ENCODE measurements at places on chromosomes 6 and 20.
A peak's percentile ranks its signal among the peaks of the same experiment; 100 is the strongest.

GRCh38 chr20:1788044-1788443 is 107.2 kb upstream of the SIRPA start:
- no peak for DNase-seq

DNA sequence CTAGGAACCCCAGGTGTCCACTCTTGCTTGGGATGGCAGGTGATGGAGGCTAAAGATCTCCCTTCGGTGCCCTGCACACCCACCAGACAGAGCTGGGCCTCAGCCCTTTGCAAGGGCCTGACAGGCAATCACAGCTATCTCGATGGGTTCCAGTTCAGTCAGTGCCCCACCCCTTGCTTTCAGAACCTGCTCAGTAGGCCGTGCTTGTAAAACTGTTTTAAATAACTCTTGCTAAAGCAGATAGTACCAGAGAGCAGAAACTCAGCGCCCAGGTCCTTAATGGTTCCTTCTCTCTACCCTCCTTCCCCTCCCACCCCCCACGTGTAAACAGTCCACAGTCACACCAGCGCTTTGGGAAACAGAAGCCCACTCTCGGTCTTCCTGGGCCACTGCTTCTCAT is 39.2 kb downstream of the C6orf132 start:
- no peak for DNase-seq

DNA sequence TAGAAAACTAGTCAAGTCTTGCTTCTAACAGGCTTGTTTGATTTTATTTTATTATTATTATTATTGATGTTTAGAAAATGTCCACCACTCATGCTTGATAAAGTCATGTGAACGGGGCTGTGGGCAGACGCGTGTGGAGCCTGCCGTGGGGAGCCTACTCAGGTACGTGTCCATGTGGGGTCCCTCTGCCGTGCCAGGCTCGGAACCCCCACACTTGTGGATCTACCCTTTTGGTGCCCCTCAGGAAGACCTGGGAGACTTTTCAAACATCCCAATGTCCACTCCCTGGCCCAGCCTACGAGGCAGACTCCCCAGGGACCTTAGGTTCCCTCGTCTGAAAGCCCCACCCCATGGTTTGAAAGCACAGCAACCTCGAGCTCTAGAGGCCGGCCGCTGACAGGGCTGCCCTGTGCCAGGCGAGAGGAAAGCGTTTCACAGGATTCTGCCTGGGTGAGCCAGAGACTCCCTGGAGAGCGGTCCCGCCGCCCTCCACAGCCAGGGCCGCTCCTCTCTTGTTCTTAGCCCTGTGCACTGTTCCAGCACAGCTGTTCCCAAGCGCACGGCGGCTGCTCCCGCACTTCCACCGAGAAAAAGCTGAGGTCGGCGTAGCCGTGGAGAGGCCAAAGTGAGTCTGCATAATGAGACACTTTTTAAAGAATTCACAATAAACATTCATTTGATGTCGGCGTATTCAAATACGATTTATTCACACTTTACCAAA is 249.7 kb downstream of the TTLL2 start:
- DNase-seq: peak; percentile 82

- no peak for DNase-seq
Observed at GRCh38 chr6:9848094-9848493, 566.8 kb downstream of the TFAP2A start.

DNA sequence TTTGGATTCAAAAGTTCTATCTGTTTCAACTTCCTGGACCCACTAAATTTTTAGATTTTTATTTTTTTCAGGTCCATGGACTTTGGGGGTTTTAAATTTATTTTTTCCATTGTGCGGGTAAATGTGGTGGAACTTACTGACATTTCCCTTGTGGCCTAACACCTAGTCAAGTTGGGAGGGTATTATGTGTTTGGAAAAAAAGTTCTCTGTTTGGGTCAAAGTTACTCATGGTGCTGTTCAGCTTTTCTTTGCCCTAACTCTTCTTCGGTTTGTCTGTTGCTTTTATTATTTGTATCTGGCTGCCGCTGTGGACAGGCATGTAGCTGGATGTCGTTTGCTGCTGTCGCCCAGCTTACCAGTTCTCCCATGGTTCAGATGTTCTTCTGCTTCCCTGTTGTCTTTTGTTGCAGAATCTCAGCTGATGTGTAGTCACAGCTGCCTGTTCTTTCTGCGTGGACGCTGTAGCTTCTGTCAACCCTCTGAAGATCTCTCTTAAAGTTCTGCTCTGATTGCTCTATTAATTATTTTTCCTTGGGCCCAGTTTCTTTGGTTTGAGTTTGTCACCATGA is 7.9 kb downstream of the IGF2R start:
- DNase-seq: no peak

DNA sequence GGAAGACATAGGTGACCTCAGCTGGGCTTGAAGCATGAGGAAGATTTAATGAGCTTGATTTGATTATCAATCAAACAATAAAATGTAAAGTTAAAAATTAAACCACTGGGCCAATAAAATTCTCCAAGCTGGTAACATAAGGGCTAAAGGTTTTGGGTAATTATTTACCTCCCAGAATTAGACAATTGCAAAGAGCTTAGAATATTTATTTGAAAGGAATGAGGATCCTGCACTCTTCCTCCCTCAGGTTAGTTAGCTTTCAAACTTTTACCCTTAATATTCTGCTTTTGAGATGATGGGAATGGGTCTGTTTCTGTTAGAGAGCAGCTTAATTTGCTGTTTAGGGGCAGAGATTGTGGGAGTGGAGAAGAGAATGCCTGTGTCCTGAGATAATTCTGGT is at the start of gene SLC17A4:
TSS of gene SLC17A4 (plus strand) at position 208 of the 400 bp plus-strand sequence. CDS start 7,221 bp downstream, outside the sequence.
- no peak for DNase-seq

DNA sequence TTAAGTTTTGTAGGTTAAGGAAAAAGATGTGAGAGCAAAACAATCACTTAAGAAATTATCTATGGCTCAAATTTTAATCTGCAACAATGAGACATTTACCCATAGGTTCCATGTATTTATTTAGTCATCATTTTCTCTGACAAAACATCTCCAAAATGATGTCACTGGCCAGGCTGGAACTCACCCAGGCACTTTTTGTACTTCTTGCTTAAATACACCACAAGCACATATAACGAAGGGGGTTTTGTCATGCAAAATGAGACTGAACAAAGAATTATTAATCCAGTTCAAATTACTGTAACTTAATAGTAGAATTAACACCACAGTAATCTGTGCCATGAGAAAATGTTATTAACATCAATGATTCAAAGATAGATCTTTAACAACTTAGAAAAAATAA is 200.5 kb downstream of the PTPRK start:
- DNase-seq: no peak

- DNase-seq: no peak
Observed at GRCh38 chr6:24985323-24985722, 49.6 kb upstream of the RIPOR2 start.

DNA sequence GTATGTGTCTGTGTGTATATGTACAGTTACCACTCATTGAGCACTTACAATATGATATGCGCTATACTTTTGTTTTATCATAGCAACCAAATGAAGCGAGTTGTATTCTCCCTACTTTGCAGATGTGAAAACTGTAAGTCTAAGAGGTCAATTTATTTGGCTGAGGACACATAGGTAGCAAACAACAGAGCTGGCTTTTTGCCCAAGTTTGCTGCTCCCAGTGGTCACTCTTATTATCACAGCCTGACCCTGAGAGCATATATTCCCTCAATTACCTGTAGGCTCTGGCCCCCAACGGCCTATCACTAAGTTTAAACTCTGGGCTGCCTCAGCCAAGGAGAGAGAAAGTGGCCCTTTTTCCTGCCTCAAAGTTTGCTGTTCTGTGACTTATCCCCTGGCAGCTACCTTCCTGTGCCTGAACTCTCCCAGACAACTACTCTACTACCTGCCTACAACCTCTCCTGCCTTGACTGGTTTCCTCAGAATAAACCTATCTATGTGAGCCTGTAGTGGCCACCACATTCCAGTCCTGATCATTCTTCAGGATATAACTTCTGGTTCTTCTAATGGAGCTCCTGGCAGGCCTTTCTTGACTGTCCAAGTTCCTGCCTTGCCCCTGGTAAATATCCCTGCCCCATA is 221.8 kb downstream of the FRK start:
- DNase-seq: no peak
